Natural killer cell (primary cell): ENCODE measurements at places on chromosomes 7 and 10. TPM values are rescaled to one million over a fixed set of nuclear protein-coding genes. Genes with fewer than 3 reads are reported as not detected.

The GATAD1 gene
- 32.5 TPM for total RNA-seq

The FEZF1 gene
- not detected for total RNA-seq

The NPTX2 gene
- 0.14 TPM for total RNA-seq

The ITPRID1 gene
- total RNA-seq = not detected

The PDE1C gene
- not detected for total RNA-seq

The TMEM130 gene
- not detected for total RNA-seq

DNA sequence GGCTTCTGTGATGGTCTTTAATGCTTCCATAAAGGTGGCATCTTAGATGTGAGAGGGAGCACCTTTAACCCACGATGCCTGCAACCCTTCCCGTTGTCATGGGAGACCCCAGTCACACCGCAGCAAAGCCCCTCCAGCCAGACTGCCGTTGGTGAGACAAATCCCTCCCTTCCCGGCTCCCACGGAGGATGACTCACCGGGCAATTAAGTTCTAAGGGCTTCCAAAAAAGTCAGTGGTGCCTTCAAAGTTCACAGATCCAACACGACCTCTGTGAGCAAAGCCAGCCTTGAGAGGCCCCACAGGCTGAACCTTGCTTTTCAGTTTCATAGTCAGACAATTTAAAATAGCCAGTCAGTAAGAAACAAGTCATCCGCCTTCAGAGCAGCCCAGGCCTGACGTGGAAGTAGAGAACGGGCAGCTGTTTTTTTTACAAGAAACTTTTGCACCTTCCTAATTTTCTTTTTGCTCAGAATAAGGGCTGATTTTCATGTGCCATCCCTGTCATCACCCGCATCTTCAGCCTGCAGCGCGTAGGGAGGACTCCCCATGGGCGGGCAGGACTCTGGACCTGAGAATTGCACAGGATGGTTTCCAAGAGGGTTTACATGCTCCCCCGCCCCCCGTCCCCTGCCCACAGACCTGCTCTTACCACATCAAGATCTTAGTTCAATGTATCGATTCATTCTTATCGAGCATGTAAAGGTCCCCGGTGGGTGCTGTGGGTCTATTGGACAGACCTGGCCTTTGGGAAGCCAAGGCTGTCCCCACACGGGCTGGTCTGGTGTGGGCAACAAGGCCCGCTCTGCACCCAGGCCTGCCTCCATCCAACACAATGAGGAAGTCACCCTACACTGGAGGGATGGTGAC, 333.9 kb downstream of the DNAJB6 start:
- no peak for DNase-seq

DNA sequence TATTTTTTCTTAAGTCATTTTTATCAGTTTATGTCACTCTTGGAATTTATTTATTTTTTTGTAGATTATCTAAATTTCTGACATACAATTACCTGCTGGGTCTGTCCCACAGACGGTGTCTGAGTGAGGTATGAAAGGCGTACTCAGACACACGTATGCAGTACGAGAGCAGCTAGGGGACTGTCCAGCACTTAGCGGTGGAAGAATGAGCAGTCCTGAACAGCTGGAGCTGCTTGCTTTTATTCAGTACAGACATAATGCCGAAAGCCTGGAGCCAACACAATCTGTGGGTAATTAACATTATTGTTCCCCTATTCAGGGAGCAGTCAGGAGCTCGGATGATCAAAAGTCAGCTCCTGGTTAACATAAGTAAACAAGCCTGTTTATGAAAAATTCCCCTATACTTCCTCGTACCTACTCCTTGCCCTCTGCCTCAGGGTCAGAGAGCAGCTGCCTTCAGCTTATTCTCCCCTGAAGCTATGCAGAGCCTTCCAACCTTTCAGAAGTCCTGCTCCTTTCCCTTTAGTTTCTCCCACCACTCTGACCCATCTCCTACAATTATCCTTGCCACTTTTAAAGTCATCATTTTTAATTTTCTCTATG, 488.0 kb upstream of the POM121L12 start:
- DNase-seq = no peak

DNA sequence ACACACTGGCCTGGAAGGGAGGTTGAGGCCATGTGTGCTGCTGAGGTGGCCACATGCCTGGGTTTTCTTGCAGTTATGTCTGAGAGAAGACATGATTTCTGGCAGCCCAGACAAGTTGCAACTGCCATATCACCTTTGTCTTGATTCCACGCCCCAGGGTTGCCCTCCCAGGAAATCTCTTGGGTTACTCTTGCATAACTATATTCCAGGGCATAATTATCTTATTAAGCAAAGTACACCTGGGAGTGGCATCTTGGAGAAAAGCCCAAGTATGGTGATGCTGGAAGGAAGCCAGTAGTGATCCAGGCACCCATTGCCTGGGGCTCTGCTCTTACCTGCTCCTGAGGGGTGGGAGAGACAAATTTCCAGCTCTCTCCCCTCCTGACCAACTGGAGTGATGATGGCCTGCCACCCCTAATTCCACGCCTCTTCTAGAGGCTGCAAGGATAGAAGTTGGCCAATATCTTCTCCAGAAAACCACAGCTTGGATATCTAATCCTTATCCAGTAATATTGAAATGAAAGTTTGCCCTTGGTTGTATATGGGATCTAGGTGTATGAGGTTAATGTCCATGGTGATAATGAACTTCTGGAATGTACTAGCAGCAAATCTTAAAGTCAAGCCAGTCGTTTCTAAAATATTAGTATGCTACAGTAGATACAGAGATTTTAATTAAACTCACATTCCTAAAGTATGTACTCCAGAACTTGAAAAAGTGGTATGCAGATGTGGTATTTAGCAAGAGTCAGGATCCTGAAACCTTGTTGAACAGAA, 5.0 kb downstream of the AKR1B10 start:
- no peak for DNase-seq

- no peak for DNase-seq
These were observed 4.3 kb upstream of the SMKR1 start for GRCh38 chr7:129498021-129498420.

GRCh38 chr10:79244841-79245504, 102.3 kb upstream of the PPIF start:
- DNase-seq = peak; percentile 71

GRCh38 chr7:147231275-147231674, 1114.7 kb downstream of the CNTNAP2 start:
- DNase-seq = no peak

GRCh38 chr10:102055647-102056419, at the start of gene ARMH3:
Gene ARMH3, minus strand, starts transcription at chr10:102056173. Its CDS starts 16,059 bp downstream, at chr10:102040114.
- DNase-seq = peak; percentile 94

- no peak for DNase-seq
These were observed 44.9 kb downstream of the AKR1B15 start for GRCh38 chr7:134593530-134594392.

DNA sequence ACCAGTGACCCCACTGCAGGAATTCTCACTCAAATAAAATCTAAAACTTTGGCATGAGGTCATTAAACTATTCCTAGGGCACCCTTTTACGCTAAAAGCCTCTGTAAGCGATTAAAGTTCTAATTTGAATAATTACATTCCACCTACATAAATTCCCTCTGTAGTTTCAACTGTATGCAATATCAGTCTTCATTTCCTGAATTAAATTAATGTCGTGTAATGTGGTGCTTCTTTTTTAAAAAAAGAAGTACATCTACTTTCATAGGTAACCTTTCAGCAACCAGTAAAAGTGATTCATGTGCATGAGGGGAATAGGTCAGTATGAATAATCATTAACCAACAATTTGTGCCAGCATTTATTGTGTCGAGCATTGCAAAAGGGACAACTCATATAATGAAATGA, 44.7 kb downstream of the IMMP2L start:
- DNase-seq = no peak

- DNase-seq = peak; percentile 46
These were observed 44.2 kb upstream of the PRSS58 start for GRCh38 chr7:142301923-142302550.

GRCh38 chr7:100865938-100866728, 1.1 kb upstream of the TRIP6 start:
- DNase-seq = no peak

- no peak for DNase-seq
These were observed 1084.1 kb upstream of the PHF14 start for GRCh38 chr7:9889554-9889953.

DNA sequence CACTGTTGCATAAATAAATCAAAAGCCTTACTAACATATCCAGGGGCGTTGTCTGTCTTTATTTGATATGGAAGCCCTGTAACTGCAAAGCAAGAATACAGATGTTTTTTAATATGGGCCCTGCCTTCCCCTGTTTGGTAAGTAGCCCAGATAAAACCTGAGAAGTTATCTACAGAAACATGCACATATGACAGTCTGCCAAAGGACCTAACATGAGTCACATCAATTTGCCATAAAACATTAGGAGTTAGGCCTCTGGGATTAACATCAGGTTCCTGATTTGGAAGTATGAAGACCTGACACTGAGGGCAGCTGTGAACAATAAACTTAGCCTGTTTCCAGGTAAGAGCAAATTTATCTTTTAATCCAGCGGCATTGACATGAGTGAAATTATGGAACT, 1588.8 kb downstream of the REEP3 start:
- DNase-seq = no peak

DNA sequence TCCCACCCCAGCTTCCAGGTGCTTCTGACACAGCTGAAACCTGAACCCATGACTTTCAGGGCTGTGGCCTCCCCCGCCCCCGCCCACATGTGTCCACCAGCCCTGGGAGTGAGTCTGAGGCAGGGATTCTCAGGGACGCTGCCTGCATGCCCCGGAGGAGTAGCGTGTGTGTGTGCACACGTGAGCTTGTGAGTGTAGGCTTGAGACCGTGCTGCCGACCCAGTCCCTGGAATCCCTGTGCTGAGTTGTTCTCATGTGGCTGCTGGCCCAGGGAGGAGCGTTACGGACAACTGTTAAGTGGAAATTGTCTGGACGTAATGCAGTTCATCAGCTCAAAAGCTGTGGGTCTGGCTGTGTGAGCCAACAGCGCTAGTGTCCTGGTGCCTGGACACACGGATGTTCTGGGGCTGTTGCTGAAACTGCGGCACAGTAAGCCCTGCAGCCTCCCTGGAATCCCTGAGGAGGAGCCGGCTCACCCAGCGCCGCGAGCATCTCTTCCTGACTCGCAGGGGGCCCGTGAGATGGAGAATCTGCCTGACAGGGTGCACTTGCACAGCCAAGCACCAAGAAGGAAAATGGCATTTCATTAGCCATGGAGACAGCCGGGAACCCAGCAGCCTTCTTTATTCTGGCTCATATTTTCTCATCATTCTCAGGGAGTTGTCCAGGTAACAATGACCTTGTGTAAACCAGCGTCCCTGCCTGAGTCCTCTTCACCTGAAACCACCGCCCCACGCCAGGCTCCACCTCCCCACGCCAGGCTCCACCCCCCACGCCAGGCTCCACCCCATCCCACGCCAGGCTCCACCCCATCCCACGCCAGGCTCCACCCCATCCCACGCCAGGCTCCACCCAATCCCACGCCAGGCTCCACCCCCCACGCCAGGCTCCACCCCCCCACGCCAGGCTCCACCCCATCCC, 603.9 kb downstream of the PTPRN2 start:
- DNase-seq = no peak

DNA sequence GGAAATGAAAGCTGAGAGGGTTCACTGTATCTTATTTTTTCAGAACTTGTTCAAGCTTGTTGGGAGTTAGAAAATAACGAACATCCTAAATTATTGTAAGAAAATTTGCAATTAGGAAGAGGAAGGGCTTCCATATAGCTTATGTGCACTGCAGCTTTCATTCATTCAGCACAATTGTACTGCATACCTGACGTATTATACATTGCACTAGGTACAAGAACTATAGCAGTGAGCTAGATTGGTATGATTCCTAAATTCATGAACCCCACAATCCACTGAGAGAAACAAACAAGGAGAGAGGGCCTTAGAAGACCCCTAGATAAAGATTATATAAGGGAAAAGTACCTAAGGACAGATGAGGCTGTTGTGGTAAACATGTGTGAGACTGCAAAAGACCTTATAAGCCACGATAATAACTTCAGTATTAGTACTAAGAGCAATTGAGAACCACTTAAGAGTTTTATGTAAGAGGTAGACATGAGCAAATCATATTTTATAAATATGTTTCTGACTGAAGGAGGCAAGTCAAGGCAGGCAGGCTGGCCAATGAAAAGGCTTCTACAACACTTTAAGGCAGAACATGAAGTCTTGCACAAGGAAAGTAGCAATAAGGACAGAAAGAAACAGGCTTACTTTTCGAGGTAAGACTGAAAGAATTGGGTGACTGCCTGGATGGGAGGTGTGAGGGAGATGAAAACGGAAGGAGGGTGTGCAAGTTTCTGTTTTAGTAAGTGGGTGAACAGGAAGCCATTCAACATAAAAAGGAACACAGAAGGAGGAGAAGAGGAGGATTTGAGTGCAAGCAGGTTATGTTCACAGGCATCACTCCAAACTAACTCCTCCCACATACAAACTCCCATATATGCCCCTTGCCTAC, 77.9 kb upstream of the LRRN3 start:
- DNase-seq = no peak
